Panc1 (cell line): ENCODE measurements at places on chromosomes 1 and 21. TPM values are rescaled to one million over a fixed set of nuclear protein-coding genes. Genes with fewer than 3 reads are reported as not detected.

Gene SLC25A34
- total RNA-seq = 0.64 TPM

DNA sequence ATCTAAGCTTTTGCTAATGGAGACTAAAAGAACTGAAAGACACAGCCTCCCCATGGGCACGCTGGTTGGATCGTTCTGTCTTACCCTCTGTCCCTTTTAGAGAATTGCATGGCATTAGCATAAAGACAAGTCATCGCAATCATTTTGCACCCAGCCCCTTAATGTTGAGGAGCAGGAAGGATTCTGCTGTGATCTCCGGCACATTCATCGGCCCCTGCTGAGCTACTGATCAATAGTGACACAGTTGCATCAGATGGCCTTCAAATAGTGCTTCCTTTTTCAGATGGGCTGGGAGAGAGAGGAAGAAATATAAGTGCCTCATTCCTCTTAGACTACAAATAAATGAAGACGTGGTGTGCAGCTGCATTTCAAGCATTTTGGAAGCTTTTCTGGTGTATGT lies 75.4 kb downstream of the NOS1AP start:
- no peak for DNase-seq

DNA sequence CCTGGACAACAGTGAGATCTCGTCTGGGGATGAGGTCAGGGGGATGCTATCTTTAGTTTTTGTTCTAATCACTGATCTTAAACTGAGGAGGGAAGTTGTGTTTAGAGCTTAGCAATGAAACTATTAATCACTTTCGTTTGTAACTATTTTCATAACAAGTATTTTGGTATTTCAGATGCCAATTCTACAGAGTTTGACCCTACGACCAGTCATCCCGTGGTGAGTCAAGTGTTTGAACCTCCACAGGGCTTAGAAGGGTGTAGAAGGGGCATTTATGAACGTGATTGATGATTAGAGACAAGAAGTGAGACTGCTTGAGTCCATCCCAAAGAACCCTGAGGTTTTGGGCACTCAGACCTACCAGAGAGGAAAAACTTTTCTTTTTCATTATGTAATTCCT lies 15.6 kb downstream of the SLFNL1 start:
- no peak for DNase-seq

GRCh38 chr1:158095737-158096335 lies 84.9 kb upstream of the CD1D start:
- DNase-seq = peak; percentile 27

GRCh38 chr1:46820076-46820475 lies 21.2 kb downstream of the CYP4B1 start:
- no peak for DNase-seq
